ENCODE measurements at places on chromosomes 5 and 9.

DNA sequence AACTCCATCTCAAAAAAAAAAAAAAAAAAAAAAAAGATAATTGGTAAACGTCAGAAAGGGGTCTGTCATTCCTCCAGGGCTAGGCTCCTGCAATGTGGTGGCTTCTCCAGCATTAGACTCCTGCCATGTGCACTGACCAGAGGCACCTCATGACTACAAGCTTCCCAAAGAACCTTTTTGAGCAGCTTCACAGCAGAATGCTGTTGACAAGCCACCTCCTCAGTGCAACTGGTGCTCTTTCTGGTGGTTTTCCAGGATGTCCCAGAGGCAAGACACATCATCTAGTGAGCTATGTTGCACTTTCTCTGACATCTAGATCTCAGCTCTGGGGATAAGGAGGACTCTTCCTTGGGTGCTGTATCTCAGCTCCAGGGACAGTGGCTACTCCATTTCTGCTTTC, 11.6 kb downstream of the RPL37 start:
- no peak for DNase-seq

- DNase-seq: no peak
These were observed 243.9 kb downstream of the ARL15 start for GRCh38 chr5:54066433-54066832.

DNA sequence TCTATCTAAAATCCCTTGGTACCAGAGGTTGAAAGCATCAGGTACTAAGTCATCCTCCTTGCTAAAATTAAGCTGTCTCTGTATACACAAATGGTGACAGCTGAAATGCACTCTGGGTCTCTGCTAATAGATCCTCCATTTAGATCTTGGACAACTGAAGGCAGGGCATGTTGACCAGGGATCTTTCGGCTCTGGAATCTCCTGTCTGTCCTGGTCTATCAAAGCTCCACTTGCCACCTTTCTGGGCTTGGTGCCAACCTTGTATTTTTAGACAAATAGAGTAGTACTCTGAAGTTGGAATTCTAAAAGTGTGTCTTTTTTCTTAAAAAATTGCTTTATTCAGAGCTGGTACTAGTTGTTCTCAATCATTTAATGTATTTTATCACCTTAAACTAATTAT, 135.2 kb upstream of the HMHB1 start:
- DNase-seq: no peak

- no peak for DNase-seq
These were observed 69.1 kb upstream of the NR4A3 start for GRCh38 chr9:99752417-99753109.

- DNase-seq: no peak
These were observed 64.2 kb upstream of the IRX1 start for GRCh38 chr5:3531320-3531986.

DNA sequence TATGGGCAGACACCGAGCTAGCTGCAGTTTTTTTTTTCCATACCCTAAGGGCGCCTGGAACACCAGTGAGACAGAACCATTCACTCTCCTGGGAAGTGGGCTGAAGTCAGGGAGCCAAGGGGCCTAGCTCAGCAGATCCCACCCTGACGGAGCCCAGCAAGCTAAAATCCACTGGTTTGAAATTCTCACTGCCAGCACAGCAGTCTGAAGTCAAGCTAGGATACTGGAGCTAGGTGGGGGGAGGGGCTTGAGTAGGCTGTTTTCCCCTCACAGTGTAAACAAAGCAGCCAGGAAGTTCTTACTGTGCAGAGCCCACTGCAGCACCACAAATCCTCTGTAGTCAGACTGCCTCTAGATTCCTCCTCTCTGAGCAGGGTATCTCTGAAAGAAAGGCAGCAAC, 151.7 kb upstream of the HCN1 start:
- no peak for DNase-seq

Measured in HAP-1 (cell line).